ENCODE measurements at places on chromosomes 6 and 20.

DNA sequence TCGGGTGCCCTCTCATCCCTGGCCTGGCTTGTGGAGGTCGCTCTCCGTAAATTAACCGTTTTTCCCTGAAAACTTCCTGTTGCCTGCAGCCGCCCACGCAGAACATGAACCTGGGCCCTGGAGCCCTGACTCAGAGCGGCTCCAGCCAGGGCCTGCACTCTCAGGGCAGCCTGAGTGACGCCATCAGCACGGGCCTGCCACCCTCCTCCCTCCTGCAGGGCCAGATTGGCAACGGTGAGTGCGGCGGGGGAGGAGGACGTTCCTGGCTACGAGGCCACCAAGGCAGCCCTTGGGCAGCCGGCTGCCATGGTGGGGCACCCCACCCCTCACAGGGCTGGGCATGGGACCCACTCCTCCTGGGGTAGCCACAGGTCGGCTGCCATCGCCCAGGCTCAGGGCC lies 17.8 kb downstream of the SS18L1 start:
- DNase-seq, result no peak

- no peak for DNase-seq
Observed at GRCh38 chr6:85346196-85346595, 103.7 kb upstream of the NT5E start.

- no peak for DNase-seq
Observed at GRCh38 chr6:112288475-112288874, 34.1 kb upstream of the LAMA4 start.

GRCh38 chr20:58877976-58878360 lies 25.5 kb downstream of the GNAS start:
- no peak for DNase-seq

DNA sequence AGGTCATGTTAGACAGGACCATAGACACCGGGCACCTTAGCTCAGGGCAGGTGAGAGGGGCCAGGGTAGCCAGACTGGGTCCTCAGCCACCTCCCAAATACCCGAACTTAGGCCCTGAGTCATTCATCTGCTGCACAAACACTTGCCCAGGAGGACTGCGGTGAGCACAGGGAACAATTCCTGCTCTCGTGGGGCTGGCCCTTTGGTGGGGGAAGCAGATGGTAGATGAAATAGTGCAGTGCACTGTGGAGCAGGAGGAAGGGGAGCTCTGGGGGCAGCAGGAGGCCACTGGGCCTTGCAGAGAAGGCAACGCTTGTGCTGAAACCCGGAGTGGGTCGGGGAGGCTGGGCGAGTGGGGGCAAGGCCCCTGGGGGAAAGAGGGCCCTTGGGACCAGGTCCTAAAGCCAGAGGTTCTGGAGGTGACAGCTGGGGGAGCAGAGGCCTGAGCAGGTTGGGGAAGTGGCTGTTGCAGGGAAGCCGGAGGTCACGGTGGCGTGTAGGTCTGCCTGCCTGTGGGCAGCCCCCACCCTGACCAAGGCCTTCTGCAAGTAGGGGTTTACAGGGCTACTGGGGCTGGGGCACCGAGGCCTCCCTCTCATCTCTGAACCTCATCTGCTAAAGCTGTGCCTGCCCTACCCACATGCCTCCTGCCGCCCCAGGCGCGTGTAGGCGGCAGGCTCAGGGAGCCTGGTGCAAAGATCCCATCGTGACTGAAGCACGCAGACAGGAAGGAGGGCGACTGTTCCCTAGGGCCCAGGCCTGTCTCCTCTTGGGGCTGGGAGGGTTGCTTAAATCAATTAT lies 4.7 kb upstream of the NPBWR2 start:
- DNase-seq, result peak; percentile 45

DNA sequence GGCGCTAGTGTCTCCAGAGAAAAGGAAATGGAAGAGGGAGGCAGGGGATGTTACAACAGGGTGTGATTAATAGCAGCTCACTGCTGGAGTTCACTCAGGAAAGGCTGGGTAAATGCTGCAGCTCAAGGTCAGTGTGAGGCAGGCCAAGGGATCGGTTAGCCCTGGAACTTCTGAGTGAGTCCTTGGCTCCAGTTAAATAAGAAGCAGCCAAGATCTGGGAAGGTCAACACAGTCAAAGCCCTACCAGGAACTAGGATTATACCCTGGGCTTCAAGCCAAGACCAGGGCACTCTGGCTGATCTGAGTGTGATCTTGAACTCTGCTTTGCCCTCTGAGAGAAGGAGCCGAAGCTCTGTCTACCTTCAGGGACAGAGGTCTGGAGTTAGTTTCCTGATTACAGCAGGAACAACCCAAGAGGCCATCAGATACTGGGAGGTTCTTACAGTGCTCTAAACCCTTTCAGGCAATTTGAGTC lies 44.3 kb downstream of the TPD52L1 start:
- DNase-seq, result no peak

DNA sequence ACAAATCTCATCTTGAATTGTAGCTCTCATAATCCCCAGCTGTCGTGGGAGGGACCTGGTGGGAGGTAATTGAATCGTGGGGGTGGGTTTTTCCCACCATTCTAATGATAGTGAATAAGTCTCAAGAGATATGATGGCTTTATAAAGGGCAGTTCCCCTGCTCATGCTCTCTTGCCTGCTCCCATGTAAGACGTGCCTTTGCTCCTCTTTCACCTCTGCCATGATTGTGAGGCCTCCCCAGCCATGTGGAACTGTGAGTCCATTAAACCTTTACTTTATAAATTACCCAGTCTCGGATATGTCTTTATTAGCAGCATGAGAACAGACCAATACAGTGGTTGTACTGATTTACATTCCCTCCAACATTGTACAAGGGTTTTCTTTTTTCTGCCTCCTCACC lies 69.7 kb downstream of the SUN5 start:
- no peak for DNase-seq

- DNase-seq, result no peak
Observed at GRCh38 chr20:40575851-40576250, 113.2 kb downstream of the MAFB start.

DNA sequence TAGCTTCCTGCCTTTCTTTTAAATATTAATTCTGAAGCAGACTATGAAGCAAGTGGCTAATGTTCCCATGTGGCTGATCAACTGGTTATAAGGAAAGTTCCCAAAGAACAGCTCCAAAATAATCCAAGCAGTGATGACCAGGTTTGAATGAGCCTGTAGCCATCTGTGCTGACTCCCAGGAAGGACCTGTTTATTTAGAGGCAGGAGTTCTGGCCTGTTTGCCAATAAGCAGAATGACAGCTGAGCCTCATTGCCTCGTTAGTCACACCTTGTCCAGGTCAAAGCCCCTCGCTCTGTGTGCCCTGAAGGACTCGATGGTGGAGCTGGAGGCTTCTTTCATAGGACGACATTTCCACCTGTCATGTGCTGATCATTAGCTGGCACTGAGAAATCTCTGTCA lies 97.4 kb downstream of the TMEM170B start:
- DNase-seq, result no peak

DNA sequence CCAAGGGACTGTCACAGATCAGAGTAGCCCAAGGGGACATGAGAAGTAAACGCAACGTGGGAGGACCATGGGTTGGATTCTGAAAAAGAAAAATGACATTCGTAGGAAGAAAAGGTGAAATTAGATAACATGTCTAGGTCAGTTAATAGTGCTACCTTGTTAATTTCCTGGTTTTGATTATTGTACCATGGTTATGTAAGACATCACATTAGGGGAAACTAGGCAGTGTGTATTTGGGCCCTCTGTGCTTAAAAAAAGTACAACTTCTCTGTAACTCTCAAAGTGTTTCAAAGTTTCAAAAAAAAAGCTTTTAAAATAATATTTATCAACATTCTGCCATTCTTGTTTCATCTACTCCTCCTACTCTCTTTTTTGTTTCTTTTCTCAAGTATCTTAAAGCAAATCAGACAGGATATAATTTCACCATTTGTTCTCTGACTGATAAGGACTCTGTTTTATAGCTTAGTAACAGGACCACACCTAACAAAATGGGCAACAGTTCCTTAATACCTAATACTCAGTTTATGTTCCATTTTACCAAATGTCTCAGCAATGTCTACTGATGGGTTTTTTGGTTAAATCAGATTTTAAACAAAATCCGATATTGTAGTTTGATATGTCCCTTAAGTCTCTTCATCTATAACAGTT lies 97.1 kb upstream of the PLCB4 start:
- DNase-seq, result no peak

DNA sequence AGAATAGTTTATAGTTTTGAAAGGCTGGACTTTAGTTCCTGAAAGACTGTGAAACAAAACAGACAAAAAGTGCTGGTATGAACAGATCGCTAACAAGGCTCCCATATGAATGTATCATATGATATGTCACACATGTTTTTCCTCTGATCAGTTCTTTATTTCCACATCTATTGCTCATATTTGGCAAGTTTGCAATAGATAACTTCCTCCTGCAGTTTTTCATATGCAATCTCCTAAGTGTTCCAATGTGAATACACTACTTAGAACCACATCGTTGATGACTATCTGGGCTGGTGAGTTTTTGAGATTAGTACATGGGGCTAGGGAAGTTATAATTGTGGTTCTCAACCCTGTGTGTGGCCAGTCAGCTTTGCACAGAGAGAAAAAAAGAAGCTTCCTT lies 23.1 kb downstream of the CRYBG1 start:
- no peak for DNase-seq

All from H1 (cell line).